RCC 7860 (cell line): ENCODE measurements at places on chromosomes 2 and 18.

- DNase-seq = no peak
Observed at GRCh38 chr2:80058562-80058961, 246.0 kb downstream of the LRRTM1 start.

- no peak for DNase-seq
Observed at GRCh38 chr2:124702777-124703176, 677.7 kb downstream of the CNTNAP5 start.

DNA sequence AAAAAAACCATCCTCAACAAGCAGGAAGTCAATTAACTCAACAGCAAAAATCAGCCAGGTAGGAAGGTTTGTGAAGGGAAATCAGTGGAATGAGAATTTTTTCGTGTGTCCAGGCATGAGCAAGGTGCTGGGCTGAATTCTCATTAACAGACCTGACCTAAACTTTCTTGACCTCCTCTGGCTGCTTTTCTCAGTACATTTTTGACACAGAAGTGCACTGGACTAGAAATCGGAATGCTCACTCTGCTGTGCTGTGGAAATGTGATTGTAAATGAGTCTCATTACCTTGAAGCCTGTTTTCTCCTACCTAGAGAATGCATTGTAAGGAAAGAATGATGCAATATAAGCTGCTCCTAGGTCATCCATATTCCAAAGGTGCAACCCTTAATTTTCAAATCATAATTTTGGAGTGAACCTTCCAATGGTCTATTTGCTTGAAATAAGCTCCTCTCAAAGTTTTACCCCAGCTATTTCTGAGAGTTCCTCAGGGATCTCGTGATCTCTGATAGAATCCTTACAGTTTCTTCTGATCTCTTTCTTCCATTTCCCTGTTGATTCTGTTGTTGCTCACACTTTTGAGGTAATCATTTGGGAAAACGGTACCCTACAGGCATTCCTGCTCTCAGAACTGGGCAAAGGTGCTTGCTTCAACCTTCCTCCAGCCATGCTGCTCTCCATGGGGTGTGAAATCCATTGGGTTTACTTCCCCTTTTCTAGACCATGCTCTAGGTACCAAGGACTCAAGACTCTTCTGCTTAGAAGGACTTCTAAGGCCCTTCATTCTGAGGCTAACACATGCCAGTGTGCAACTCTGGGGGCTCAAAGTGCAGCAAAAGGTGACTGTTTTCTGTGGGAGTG lies 104.9 kb upstream of the ITPRID2 start:
- DNase-seq = no peak

GRCh38 chr2:193348055-193348454 lies 1153.3 kb upstream of the TMEFF2 start:
- DNase-seq = no peak

- no peak for DNase-seq
Observed at GRCh38 chr2:62824388-62824787, 118.9 kb downstream of the EHBP1 start.

GRCh38 chr2:34242763-34243123 lies 643.6 kb upstream of the FAM98A start:
- no peak for DNase-seq

- DNase-seq = no peak
Observed at GRCh38 chr2:150162241-150162942, 325.1 kb downstream of the RND3 start.

DNA sequence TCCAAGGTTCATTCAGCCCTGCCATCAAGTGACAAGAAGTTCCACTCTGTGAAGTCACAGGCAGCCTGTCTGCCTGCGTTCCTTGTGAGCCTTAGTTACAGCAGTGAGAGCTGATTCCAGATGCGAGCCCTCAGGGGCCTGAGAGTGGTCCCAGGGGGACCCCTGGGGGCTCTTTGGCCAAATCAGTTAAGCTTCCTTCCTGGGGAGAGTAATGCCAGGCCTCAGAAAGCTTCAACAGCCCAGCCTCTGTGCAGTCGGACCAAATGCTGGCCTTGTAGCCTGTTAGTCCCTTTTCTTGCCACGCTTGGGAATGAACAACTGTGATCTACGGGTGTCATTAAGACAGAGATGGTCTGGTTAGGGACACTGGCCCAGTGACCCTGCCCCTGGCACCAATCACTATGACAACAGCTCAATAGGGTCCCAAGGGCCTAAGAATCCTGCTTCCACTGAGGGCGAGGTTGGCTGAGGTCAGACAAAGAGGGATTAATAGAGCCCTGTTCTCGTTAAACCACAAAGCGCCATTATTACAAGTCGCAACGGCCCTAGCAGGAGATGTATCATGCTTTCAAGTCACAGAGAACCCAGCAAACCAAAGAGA lies 50.9 kb downstream of the HS1BP3 start:
- no peak for DNase-seq

GRCh38 chr18:76459312-76459686 lies 35.7 kb downstream of the ZNF516 start:
- DNase-seq = no peak

- DNase-seq = no peak
Observed at GRCh38 chr2:111695441-111696007, 188.5 kb downstream of the ANAPC1 start.

DNA sequence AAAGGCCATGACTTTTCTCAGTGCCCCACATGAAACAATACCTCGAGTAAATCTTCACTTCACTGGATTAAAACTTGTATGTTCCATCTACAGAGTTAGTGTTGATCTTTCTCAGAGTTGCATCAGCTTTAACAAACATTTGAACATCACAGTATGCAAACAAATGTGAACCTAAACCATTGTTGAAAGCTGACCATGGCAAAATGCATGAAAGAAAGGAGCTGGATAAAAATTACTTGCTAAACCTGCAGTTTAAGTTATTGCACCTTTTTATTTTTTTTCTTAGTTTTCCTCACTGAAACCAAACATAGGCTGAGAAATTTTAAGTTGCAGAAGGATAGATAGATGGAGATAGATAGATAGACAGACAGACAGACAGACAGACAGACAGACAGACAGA lies 107.2 kb upstream of the UGP2 start:
- DNase-seq = no peak

GRCh38 chr2:189569295-189569910 lies 11.2 kb downstream of the SLC40A1 start:
- no peak for DNase-seq

- DNase-seq = no peak
Observed at GRCh38 chr2:50476174-50476573, 555.8 kb downstream of the NRXN1 start.

DNA sequence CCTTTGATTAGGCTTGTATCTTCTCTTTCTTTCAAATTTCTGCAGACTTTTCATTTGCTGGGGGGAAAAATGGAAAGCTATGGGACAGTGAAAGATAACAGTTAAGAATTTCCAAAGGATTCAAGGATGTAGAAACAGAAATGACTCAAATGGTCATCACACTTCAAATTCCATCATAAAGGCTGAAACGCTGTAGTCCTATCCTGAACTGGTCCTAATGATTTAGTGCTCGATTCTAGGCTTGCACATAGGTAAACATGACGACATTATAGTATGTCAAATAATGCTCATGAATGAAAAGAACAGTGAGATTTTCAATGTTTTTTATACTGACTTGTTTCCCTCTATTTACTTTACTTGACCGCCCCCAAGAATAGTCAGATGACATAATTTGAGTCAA lies 15.7 kb upstream of the MMADHC start:
- DNase-seq = no peak

GRCh38 chr18:31093294-31093693 lies 8.9 kb downstream of the DSC2 start:
- DNase-seq = no peak

- no peak for DNase-seq
Observed at GRCh38 chr2:10883066-10883465, 28.7 kb upstream of the KCNF1 start.

DNA sequence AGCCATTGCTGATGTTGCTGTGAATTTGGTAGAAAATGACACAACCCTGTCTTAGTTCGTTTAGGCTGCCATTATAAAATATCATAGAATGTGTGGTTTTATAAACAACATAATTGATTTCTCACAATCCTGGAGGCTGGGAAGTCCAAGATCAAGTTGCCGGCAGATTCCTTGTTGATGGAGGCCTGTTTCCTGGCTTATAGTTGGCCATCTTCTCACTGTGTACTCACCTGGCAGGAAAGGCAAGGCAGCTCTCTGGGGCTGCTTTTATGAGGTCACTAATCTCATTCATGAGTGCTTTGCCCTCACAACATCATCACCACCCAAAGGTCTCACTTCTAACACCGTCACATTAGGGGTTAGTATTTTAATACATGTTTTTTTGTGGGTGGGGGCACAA lies 58.4 kb downstream of the PHLPP1 start:
- DNase-seq = no peak

DNA sequence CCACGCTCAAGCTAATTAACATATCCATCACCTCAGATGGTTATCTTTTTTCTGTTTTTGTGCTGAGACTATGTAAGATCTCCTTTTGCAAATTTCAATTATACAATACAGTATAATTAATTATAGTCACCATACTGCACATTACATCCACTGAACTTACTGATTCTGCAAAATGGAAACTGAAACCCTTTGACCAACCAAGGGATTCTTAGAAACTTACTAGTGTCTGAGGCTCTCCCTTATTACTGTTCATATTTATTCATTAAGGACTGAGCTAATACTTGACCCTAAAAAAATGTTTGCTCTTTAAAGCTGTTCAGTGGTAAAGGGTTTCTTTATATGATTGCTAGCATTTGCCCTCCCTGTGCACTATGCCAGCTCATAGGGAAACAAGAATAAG lies 50.7 kb downstream of the ADAM23 start:
- no peak for DNase-seq

- DNase-seq = no peak
Observed at GRCh38 chr2:170563401-170563800, 151.7 kb upstream of the SP5 start.

- no peak for DNase-seq
Observed at GRCh38 chr2:208266553-208266893, 468 bp downstream of the PIKFYVE start.

GRCh38 chr2:149063177-149063576 lies 24.7 kb downstream of the LYPD6B start:
- no peak for DNase-seq

GRCh38 chr2:208172125-208172524 lies 8.7 kb upstream of the CRYGA start:
- no peak for DNase-seq

DNA sequence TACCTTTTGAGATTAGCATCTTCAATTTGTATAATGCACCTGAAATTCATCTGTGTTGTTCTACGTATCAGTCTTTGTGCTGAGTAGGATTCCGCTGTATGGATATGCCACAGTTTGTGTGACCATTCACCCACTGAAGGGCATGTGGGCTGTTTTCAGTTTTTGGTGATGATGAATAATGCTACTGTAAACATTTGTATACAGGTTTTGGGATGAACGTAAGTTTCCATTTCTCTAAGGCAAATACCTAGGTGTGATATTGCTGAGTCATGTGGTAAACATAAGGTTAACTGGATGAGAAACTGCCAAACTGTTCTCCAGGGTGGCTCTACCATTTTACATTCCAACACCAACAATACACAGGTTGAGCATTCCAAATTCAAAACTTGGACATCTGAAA lies 35.1 kb downstream of the CABYR start:
- no peak for DNase-seq

GRCh38 chr2:98114643-98115330 lies 27.8 kb downstream of the VWA3B start:
- DNase-seq = no peak

GRCh38 chr2:157480182-157480961 lies 36.5 kb upstream of the CYTIP start:
- DNase-seq = no peak

DNA sequence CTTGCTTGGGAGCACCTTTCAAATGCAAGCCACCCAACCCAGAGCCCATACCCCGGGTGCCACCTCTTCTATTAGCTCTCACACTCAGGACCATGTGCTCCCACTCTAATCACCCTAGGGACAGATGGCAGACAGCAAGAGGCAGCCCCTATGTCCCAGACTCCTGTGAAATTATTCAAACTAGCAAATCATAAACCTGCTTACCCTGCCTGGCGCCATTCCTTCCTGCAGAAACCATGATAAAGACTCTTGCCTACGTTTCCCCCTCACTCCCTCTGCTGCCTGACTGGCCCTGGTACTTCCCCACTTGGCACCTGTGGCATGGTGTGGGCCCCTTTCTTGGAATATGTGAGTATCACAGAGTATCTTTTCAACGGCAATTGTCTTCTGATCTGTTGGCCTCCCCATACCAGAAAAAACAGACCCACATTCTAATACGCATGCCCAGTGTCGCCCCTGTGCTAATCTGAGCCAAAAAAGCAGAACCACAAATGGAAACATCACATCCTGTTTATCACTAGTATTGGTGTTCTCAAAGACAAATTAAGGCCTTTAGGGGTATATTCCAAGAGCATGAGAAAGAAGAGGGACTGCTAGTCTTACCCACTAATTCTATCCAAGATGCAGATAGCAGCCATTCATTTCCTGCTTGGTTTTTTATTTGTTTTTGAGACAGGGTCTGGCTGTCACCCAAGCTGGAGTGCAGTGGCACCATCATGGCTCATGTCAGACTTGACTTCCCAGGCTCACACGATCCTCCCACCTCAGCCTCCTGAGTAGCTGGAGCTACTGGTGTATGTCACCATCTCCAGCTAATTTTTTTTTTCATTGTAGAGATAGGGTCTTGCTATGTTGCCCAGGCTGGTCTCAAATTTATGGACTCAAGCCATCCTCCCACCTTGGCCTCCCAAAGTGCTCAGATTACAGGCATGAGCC lies 44.1 kb upstream of the TTC39C start:
- no peak for DNase-seq

- DNase-seq = no peak
Observed at GRCh38 chr18:39178166-39178565, 1612.6 kb upstream of the CELF4 start.

- DNase-seq = no peak
Observed at GRCh38 chr2:16700551-16701259, 35.1 kb upstream of the CYRIA start.

DNA sequence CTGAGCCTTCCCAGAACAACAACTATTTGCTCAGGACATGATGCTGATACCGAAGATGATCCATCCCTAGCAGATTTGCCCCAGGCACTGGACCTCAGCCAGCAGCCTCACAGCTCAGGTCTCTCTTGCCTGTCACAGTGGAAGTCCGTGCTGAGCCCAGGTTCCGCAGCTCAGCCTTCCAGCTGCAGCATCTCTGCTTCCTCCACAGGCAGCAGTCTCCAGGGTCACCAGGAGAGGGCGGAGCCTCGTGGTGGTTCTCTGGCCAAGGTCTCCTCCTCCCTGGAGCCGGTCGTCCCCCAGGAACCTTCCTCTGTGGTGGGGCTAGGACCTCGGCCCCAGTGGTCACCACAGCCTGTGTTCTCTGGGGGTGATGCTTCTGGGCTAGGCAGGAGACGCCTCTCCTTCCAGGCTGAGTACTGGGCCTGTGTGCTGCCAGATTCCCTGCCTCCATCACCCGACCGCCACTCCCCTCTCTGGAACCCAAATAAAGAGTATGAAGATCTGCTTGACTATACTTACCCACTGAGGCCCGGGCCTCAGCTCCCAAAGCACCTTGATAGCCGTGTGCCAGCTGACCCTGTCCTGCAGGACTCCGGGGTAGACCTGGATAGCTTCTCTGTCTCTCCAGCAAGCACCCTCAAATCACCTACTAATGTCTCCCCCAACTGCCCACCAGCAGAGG lies 15.4 kb downstream of the CEP68 start:
- no peak for DNase-seq
